ENCODE measurements at places on chromosomes 3 and 15.

DNA sequence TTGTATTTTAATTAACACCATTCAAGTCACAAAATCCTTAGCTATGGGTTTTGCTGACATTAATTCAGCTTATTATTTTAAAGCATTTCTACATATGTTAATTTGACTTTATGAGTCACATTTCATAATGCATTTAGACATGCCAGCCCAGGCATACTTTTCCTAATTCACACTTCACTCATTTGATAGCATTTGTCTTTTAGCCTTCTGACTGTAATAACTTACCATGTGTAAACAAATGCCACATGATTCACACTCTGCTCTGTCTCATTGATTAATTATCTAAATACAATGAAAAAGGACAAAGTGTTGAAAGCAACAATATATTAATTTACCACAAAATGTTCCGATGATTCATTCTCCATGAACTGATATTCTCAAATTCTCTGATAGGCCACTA lies 927.8 kb upstream of the EPHA6 start:
- DNase-seq: no peak

DNA sequence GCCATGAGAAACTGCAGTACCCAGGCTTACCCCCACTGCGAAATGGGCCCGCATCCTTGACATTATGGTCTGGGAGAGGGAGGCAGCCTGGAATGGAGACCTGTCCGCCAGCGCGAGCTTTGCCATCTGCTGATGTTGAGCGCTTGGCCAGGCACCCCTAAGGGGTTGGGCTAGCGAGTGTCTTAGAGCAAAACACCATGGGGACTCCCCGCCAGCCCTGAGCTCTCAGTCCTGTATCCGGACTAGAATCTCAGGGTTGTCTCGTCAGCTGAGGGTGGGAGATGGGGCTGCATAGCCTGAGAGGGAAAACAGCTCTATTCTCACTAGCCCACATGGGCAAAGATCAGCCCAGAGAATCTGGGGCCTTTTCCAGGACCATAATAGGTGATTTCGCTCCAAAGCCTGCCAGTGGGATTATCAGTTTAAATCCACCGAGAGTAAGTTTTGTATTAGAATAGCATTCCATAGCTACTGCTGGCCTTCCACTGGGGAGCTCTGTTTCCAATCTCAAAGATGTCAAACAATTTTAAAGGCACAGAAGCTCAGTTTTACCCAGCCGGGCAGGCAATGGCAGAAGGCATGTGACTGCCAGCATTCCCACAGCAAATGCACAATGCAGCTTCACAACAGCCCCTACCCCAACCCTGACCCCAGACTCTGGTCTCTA lies 167.5 kb upstream of the TPM1 start:
- no peak for DNase-seq

DNA sequence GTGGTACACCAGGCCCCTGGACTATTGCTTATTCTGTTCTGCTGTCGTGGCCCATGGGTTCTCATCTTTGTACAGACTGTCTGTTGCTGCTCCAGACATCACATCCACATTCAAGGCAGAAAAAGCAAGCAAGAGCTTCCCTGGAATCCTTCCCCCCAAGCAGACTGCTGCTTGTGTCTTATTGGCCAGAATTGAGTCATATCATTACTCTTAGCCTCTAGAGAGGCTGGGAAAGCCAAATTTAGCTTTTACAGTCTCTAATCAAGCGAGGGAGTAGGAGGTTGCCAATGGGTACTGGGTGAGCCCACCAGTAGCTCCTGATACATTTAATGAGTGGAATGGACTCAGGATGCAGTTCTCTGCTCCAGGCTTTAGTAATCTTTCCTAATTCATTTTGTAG lies 39.4 kb downstream of the RAB6B start:
- no peak for DNase-seq

DNA sequence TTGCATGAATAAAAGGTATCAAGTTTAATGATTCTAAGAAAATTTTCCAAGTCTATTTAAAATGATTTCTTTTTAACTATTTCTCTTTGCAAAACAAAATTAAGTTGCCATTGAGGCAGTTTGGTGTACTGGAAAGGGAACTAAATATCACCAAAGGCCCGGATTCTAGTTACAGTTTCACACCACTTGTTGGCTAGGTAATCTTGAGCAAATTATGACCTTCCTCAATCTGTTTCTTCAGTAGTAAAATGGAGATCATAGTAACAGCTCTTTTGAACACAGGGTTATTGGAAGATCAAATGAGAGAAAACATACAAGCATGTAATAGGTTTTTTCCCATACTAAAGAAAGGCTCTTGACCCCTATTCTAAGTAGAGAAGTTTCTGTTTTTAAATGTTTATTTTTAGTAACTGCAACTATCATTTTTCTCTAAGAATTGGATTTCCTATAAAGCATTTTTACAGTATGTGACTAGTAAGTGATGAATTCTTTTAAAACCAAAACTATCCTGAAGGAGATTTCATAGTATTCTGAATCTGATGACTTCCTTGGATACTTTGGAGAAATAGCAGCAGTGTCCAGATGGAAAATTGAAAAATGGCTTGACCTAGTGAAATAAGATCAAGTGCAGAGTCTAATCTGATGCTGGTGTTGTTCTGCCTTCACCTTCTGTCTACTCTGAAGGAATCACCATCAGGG lies 15.7 kb downstream of the SCAANT1 start:
- no peak for DNase-seq

GRCh38 chr15:52667597-52667996 lies 11.6 kb downstream of the ATOSA start:
- DNase-seq: no peak

- DNase-seq: no peak
Measured at GRCh38 chr3:168028086-168028485, 67.6 kb downstream of the GOLIM4 start.

- no peak for DNase-seq
Measured at GRCh38 chr3:122665226-122665786, 15.3 kb upstream of the PARP14 start.

DNA sequence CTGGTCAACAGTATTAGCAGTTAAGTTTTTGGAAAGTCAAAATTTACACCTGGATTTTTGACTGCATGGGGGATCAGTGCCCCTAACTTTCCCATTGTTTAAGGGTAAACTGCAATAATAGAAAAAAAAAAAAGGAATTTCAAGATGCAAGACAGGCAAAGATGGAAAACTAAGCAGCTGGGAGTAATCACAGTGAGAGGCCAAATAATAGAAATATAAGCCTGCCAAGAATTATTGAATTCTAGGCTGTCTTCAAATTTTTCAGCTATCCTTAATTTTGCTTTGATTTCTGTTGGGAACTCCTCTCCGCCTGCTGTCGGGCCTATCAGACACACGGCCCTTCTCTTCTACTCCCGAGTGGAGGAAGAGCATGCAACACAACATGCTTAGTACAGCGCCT lies 215.5 kb upstream of the LMCD1 start:
- no peak for DNase-seq

- no peak for DNase-seq
Measured at GRCh38 chr15:35595656-35596055, 49.7 kb upstream of the DPH6 start.

- DNase-seq: no peak
Measured at GRCh38 chr15:68499620-68500312, 67.8 kb upstream of the ITGA11 start.

DNA sequence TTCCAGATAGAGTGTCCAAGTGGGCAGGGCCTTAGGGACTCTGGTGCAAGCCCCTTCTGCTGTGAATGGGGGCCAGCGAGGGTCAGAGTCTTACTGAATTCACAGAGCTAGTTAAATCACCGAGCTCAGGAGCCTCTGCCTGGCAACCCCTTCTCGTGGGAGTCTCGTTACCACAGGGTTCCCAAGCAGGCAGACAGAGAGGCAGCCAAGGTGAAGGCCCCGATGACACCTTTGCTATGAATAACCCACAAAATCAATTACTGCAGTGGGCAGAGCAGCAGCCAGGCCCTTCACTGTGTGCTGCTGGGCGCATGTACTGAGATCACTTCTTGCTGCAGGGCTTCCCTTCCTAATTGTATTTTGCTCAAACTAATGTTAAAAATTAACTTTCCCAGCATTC lies 56.9 kb downstream of the SPSB4 start:
- DNase-seq: no peak

DNA sequence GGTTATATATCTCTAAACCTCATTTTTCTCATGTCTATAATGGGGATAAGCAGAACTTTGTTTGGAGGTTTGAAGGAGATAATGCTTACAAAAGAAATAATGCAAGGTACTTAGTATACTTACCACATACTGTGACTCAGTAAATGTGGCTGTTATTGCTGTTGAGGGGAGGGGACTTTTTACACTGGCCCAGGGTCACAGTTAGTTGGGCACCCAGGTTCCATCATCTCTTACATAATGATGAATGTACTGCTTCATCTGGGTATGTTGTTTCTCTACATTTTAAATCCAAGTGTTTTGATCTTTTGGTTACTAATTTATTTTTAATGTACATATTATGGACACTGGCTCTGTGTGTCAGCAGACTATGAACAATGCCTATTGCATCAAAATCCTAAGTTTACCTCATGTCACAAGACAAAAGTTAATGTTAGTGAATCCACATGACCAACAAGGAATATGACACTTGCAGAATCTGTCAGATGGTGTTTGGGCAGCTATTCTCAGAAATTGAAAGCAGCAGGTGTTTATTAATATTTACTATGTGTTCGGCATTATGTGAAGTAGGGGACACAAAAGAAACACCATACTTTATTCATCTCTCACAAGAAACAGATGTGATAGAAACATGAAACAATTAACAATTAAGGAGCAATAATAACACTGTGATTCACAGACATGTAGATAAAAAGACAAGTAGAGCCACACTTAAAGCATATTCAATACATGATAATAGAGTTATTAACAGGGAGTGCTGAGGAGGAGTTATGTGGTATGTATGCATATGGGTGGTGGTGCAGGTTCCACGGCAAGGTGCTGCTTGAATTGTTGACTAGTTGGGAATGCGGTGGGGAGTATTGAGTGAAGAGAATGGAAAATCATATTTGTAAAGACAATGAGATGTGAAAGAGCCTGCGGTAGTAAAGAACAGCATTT lies 109.7 kb downstream of the GALK2 start:
- no peak for DNase-seq

DNA sequence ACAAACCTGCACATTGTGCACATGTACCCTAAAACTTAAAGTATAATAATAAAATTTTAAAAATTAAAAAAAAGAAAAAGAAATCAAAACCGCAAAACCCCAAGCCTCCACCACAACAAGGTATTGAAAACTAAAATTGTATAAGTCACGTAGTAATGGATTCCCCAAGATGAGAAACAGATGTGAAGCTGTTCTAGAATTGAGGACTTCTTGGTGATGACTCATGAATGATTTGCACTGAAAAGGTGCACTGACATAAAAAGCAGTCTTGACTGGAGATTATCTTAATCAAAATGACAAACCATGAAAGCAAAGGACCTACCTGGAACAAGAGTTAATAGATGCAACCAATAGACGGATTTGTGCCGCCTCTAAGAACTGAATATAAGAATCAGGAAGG lies 225.8 kb downstream of the MYRIP start:
- DNase-seq: no peak

DNA sequence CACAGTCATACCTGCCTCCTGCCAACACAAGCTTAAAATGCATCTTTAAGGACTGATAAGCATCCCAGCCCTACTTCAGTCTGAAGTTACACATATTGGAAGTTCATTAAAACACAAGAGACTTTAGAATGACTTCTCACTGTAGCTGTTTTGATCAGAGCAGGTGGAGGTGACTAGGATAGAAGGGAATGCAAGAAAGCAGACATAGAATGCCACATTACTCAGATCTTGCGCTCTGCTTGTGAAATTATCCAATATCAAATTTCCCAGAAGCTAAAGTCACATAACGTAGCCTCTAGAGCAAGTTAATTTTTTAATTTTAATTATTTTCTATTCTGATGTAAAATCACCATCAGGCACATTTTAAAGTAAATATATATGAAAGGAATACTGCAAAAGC lies 306.5 kb downstream of the PLOD2 start:
- no peak for DNase-seq

DNA sequence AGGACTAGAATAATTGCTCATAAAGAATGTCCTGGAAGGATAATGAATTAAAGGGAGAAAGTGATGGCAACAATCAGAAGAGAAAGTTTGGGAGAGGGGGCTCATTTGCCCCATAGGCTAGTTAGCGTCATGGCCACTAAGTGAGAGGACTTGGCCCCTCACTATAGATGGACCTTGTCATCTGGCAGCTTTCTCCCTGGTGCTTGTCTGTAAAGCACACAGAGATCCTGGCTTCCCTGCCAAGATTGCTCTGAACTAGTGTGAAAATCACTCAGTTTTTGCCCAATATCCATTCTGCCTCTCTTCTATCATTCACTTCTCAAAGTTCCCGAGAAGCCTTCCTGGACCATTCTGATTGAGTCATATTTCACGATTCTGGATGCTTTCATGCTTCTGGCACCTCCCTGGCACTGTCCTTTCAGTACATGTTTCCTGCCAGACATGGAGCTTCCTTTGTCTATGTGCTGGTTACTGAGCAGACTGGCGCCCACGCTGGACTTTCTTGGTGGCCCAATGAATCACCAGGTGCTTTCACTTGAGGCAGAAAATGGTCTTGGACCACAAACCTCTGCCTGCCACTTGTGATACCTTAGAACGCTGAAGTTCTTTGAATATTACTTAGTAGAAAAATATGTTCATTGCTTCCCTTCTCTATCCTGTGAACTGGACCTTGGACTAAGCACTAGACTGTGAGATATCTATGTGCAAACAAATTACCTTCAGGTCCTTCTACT lies 709.6 kb upstream of the CFAP20DC start:
- DNase-seq: no peak

- no peak for DNase-seq
Measured at GRCh38 chr3:190169877-190170276, 49.2 kb upstream of the P3H2 start.

GRCh38 chr3:194250098-194251002 lies 100.8 kb downstream of the CPN2 start:
- DNase-seq: no peak

DNA sequence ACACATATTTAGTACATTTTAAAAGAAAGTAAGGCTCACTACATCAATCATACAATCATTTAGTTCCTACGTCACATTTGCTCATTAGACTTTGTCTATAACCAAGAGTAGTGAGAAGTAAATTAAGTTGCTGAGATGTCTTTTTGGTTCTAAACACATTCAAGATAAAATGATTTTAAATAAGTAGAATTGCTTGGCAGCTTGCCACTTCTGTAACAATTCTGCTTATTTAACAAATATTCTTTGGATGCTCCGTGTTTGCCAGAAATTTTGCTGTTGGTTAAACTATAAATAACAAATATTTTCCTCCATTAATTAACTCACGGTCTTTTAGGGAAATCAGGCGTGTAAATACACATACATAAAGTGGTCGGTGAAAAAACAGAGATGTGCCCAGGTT lies 18.3 kb downstream of the SUCNR1 start:
- DNase-seq: no peak

Measured in H1 (cell line).